ENCODE measurements at places on chromosomes 3 and 15.
A peak's percentile ranks its signal among the peaks of the same experiment; 100 is the strongest.

- no peak for DNase-seq
These were observed 151.4 kb downstream of the RPLP1 start for GRCh38 chr15:69604072-69604411.

GRCh38 chr3:184361532-184361931 lies at the start of the genes CLCN2 and POLR2H:
Gene CLCN2, minus strand, starts transcription at chr3:184361605. Its CDS starts 126 bp downstream, at chr3:184361479.
Gene POLR2H, plus strand, starts transcription at chr3:184361710. Its CDS starts 1,783 bp downstream, at chr3:184363493.
- peak; percentile 75 for DNase-seq

- no peak for DNase-seq
These were observed 37.7 kb downstream of the SLC6A6 start for GRCh38 chr3:14440168-14440518.

GRCh38 chr15:48096813-48097212 lies 24.0 kb upstream of the SLC24A5 start:
- DNase-seq: no peak

DNA sequence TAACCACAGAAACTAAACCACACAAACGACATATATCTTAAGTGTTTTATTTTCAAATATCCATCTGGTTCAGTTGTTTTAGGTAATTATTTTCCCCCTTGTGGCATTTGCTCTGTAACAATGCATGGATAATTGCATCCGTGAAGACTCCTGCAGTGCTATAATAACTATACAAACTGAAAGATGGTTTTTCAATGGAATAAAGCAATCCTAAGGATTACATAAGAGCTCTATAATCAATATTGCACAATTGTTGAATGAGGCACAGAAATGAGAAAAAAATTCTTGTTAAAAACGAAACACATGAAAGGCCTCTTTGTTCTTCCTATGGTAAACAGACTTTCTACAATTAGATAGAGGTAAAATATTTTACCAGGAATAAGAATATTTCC lies 446.0 kb upstream of the EPHA3 start:
- DNase-seq: no peak

DNA sequence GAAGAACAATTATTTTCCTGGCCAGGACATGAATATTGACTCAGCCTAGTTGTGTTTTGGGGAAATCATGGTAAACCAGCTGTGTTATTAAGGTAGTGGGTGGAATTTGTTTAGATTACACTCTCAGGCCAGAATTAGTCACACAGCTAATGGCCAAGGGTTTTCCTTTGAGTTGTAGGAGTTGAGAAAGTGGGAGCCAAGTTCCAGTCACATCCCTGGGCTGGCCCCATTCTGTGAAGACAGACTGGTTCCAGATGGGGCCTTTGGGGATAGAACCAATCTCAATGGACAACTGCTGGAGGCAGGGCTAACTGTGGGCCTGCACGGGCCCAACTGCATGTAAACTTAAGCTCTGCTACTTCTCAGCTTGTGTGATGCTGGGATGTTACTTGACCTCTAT lies 1.4 kb upstream of the RASL12 start:
- no peak for DNase-seq

DNA sequence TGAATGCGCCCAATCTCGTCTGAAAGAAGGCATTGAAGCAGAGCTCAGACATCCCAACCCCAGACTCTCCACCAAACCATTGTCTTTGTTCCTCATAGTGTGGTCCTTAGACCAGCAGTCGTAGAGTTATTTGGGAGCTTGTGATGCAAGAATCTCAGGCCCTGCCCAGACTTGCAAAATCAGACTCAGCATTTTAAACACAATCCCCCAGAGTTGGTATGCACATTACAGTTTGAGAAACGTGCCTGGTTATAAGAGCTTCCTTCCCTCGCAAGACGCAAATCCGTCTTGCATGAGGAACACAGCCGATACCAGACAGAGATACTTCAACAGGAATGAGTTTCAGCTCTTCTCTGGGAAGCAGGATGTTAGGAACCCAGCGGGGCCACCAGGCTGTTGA lies 38.9 kb upstream of the IREB2 start:
- no peak for DNase-seq
